ENCODE measurements at places on chromosomes 16 and 17.
A peak's percentile ranks its signal among the peaks of the same experiment; 100 is the strongest.

GRCh38 chr17:61660746-61661485, 69.9 kb upstream of the NACA2 start:
- DNase-seq, result no peak

DNA sequence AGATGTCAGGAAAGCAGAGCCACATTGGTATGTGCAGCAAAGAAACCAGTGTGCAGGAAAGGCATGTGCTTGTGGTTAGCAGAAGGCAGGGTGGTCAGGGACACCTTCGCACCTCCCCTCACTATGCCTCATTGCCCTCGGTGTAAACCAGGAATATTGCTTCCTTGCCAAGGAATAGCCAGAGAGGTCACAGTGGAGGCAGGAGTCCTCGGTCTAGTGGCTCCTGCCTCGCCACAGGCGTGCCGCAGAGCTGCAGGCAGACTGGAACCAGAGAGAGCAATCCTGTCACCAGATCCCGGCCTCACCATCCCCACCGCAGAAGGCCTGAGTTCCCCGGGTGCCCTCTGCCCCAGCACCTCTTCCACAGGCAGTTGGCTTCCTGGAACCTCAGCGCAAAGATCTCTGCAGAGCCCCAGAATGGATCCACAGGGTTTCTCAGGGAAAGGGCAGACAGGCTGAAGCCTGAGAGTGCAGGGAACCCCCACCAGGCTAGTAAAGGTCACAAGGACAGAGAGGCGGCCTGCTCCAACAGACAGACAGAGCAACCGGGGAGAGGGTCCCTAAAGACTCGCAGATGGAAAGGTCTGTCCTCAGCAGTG, 21.6 kb downstream of the CCDC182 start:
- DNase-seq, result no peak

DNA sequence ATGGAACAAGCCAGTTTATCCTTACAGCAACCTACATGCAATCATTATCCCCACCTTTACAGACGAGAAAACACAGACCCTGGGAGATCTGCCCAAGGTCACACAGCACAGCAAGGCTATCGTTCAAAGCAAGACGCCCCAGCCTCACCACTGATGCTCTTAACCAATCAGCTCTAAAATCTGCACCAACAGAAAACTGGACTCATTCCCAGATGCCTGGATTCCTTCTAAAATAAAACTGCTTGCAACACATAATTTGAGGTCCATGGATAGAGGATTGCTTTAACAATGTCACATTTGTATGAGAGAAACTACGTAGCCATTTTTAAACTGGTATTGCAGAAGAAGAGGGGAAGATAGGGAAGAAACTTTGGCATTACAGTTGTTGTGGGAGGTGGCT, 6.8 kb downstream of the COTL1 start:
- no peak for DNase-seq

DNA sequence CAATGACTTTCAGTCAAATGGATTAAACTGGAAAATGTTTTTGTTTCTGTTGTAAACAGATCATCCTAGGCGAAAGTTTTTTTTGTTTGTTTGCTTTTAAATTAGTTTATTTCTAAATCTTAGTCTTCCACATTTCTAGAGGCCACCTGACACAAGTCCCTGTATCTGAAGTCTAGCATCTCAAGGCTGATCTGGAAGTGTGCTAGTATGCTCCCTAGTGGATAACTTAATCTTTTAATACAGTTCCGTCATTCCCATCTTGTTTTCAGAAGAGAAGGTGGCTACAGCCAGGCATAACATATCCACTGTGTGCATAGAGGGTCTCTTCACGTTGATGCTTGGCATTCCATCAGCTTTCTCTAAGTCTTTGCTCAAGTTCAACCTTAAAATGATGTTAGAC, 7.6 kb downstream of the IFT20 start:
- DNase-seq, result no peak

DNA sequence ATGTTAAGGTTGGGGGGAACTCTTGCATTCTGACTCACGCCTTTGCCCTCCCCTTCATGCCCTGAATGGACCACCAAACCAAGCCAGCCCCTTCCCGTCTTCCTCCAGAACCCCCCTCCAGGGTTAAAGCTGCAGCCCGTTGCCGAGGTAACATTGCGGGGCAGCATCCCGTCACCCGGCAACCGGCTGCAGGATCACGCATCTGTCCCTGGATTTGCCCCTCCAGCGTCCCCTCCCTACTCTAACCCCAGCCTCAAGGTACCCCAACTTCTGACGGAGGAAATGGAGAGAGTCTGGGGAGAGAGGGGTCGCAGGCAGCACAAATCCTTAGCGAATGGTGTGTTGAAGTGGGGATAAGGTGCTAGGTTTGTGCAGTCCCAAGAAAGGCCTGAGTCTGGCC, 563 bp upstream of the NLGN2 start:
- no peak for DNase-seq

DNA sequence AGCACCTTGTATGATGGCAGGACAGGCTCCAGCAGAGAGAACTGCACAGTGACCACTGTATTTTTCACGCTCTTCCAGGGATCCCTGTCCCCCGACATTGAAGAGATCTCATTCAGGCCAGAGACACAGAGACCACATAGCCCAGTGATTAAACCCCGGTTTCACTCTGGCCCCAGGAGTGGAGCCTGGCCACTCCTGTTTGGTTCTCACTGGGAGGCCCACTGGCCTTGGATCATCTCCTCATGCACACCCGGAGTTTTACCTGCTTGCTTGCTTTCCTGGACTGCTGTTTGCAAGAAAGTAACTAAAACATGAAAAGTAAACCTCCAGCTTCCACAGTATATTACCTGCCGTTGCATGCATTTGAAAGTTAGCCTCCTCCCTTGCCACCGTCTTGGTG, 13.2 kb upstream of the CLEC18C start:
- no peak for DNase-seq

DNA sequence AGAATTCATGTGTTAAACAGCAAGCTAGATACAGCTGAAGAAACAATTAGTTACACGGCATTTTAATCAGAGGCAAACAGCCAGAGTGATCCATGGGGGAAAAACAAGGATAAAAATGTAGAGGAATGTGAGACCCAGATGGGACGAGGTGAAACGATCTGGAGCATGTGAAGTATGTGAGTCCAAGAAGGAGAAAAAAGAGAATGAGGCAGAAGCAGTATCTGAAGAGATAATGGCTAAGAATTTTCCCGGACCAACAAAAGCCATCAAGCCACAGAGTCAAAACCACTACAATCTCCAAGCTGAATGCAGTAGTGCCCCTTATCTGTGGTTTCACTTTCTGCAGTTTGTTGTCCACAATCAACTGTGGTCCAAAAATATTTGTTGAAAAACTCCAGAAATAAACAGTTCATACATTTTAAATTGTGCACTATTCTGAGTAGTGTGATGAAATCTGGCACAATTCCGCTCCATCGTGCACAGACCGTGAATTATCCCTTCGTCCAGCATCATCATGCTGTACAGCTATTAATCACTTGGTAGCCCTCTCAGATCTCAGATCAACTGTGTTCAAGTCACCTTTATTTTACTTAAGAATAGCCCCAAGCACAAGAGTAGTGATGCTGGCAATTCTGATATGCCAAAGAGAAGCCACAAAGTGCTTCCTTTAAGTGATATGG, 18.8 kb downstream of the MYH10 start:
- no peak for DNase-seq

DNA sequence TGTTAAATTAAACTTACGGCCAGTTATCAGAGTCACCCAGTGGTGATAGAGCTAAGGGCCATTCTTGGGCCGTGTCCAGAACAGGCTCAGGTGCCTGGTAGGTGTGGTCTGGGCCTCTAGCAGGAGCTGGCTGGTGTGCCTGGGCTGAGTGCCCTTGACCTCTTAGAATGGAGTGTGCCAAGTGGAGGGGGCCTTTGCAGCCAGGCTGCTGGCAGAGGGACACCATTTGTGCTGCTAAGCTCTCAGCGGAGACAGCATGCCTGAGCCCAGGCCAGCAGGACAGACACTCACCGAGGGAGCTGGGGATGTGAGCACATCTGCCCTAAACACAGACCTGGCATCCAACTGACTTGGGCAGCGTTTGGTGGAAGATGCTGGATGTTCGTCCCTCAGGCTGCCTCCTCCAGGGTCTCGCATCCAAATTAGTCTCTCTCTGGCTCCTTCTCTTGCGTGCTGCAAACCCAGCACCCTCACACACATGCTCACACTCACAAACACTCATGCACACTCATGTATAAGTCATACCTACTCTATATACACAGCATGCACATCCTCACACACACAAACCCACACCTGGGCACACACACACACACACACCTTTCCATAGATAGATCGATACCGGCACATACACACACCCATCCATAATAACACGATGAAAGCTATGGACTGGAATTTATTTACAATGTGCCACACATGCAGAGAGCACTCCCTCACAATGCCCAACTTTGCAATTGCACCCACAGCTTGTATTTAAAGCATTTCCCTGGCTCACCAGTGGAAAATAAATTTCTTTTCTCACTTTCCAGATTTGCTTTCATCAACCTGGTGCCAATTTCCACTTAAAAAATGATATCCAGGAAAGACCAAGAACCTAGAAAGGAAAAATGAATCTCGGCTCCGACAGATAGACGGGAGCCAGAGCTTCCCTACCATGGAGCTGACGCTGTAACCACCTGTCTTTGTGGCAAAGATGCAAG, 33.6 kb upstream of the CDH5 start:
- no peak for DNase-seq

DNA sequence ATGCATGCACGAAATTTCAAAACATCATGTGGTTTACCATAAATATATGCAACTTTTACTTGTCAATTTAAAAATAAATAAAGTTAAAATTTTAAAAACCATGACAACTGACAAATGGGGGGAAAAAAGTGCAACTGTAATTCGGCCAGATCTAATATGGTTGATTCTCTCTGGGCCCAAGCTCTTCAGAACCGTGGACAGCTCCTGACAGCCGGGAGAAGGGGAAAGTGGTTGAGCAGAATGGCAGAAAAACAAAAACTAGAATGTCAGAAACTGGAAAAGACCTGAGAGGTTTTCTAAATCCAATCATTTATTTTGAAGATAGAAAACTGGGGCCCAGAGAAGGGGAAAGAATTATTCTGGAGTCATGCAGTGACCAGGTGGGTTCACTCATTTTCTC, 126.6 kb downstream of the TMEM132E start:
- no peak for DNase-seq

DNA sequence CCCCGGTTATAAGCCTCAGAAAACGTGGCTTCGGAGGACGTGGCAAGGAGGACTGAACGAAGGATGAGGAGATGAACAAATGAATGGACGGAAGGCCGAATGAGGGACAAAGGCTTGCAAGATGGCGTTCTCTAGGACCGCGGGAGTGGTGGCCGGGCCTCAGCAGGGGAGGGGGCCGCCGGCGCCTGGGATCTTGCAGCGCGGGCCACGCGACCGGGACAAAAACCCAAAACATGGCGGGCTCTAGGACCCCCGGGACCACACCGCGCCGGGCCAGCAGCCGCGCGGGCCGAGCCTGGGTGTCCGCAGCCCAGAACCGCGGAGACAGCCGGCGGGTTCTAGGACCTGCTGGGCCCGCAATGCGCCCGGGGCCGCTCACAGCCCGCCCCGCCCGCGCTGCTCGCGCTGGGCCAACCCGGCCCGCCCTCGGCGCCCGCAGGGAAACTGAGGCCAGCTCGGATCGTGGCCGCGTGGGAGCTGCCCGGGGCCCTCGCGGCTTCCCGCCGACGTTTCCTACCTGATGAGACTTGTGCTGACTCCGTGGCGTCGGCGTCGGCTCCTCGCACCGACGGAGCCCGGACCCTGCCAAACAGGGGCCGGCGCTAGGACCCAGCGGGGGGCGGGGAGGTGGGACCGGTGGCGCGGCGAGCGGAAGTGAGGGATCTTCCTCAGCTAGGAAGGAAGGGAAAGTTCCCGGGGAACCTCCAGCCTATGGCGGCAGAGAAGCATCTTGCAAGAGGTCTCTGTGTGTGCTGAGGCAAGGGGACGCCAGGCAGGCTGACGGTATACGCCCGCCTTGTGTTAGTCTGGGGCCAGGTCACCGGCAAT, 684 bp downstream of the ZNF668 start:
- DNase-seq, result peak; percentile 84

DNA sequence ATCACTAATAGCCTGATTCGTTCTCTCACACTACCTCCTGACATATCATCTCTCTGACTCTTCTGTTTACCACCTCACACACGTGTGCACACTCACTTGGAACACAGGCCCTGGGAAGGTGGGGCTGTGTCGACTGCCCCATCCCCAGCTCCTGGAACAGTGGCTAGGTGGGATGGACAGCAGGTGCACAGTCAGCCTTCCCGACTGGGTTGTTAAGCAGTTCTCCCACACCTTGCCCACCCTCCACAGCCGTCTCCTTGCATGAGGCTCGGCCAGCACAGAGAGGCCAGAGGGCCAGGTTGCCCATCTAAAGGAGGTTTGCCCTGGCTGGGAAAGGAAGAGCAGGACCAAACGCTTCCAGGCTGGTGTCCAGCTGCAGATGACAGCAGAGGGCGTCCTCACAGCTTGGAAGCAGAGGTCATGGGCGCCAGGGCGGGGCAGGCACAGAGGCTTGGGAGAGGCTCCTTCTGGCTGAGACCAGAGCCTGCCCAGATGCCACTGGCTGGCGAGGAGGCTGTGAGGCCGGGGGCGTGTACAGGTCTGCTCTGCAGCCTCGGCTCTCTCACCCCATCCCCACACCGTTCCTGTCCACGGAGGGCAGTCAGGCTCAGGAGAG, 92.8 kb downstream of the AMFR start:
- DNase-seq, result peak; percentile 2

DNA sequence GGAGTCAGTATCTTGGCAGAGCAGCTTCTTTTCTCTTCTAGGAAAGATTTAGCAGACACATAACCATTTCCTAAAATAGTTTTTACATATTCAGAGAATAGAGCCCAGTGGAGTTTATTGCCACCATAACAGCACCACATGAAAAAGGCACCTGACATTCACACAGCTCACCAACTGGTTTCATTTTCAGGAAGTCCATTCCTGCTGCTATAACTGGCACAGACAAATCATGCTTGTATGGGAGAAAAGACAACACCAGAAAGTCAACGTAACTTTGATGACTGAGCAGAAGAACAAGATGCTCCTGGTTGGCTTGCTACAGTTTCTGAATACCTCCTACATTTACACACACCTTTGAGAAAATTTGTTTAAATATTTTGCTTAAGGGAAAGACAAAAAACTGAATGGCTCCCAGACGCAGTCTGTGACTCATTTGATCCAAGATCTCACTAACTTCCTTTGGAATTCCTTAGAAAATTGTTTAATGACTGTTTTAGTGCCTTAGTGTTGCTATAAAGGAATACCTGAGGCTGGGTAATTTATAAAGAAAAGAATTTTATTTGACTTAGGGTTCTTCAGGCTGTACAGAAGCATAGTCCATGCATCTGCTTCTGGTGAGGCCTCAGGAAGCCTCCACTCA, 1380.6 kb downstream of the CDH8 start:
- DNase-seq, result no peak
